ENCODE measurements at places on chromosomes 6 and 20.

DNA sequence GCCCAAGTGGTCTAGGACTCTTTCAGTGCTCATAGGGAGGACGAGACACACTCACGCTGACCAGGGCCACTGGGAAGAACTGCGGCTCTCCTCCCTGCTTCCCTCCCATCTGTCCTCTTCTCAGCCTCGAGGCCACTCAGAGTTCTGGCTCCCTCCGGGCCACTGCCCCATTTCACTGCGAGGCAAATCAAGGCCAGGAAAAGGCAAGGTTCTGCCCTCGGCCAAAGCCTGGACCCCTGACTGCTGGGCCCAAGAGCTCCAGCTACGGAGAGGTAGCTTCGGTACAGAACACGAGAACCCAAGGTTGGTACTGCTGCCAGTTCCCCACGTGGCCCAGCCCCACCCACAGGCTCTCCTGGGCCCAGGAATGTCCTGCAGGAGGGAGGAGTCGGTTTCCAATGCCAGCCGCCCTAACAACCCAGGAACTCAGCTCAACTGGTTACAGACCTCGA is 14.7 kb downstream of the PI16 start:
- DNase-seq: no peak

DNA sequence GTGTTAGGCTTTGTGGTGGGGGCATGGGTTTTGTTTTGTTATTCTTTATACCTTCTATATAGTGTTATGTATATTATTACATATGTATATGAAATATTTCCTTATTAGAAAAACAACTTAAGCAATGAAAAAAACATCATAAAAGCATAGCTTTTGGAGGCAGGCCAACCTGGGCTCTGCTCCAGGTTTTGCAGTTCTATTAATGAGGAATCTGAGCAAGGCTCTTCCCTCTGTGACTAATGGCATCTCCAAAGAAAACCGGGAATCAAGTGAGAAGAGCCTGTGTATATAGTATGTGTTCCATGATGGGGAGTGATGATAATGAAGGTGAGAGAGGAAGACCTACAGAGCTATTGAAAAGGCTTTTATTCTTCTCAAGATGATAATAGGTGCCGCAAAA is 291.1 kb downstream of the CLIC5 start:
- no peak for DNase-seq

- DNase-seq: no peak
These were observed 242.4 kb upstream of the MAP3K7 start for GRCh38 chr6:90829311-90829710.

- DNase-seq: peak; percentile 9
These were observed 39.0 kb downstream of the GMPR start for GRCh38 chr6:16277101-16277981.

DNA sequence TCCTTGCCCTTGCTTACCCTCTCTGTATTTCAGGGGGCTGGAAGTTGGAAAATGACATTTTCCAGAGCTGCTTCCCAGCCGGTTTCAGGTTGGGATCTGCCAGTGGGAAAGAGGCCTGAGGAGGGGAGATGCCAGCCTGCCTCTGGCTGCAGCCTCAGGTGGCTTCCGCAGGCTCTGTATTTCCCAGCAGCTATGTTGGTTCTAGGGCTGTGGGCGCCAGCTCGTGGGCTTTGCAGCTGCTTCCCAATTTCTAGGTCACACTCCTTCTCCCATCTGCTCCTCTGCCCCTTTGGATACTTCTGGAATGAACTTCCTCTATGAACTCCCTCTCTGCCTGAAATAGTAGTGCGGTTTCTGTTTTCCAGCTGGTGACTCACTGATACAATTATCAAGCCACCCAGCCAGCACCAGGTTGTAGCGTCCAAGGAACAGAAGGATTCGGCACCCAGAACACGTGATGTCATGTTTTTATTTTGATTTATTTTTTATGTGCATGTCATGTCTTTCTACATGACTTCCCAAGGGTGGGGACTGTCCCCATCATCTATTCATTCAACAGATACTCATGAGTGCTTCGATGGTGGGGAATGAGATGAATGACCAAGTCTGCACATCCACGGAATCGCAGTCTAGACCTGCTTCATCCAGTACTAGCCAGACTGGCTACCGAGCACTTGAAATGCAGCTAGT is 38.0 kb downstream of the TGM2 start:
- no peak for DNase-seq

GRCh38 chr20:53652090-53652858 is 58.6 kb upstream of the ZNF217 start:
- no peak for DNase-seq

- no peak for DNase-seq
These were observed 102.5 kb downstream of the OGFRL1 start for GRCh38 chr6:71391126-71391525.

DNA sequence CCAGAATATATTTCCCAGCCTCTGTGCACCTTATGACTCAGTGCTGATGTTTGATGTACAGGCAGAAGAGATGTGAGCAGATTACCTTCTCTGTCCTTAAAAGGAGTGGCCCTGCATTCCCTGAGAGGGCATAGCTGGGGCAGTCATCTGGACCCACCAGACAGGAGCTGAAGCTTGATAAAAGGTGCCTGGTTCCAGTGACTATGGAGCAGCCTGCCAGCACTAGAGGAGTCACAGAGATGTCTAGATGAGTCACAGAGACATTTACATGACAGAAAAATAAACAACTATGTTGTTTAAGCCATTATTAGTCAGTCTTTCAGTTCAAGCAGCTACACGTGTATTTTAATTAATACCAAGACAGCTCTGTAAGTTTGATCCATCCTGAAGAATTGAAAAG is 237.1 kb upstream of the MOCS1 start:
- no peak for DNase-seq

GRCh38 chr6:40710626-40711330 is 123.6 kb upstream of the LRFN2 start:
- no peak for DNase-seq

DNA sequence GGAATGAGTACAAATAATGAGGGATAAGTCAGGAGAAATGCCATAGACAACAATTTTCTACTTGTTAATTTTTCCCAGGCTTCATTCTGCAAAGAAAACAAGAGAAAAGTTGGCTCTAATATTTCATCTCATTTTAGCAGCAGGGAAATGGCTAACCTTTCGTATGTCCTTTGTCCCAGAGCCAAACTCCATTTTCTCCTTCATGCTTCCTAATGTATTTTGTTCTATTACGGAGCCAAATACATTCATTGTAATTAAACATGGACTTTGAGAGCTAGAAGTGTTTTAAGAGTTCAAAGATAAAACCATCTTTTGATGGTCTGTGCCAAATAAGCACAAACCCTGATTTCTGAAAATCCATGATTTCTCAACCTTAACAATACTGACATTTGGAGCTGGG is 136.9 kb downstream of the PTCHD4 start:
- DNase-seq: no peak

GRCh38 chr6:144316862-144317195 is 31.7 kb downstream of the UTRN start:
- no peak for DNase-seq

DNA sequence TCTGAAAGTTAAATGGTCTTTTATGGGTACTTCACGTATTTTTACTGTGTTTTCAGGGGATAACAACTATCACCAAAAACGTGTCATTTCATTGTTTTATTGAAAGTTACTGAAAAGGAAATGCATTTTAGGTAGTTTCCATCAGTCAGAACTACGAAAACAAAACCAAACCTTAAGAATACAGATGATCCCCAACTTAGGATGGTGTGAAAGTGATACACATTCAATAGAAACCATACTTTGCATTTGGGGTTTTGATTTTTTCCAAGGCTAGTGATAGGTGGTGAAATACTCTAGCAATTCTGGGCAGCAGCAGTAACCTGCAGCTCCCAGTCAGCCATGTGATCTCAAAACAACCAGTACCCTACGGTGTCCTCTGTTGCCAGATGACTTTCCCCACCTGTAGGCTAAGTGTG is 25.9 kb upstream of the EFHC1 start:
- DNase-seq: no peak

DNA sequence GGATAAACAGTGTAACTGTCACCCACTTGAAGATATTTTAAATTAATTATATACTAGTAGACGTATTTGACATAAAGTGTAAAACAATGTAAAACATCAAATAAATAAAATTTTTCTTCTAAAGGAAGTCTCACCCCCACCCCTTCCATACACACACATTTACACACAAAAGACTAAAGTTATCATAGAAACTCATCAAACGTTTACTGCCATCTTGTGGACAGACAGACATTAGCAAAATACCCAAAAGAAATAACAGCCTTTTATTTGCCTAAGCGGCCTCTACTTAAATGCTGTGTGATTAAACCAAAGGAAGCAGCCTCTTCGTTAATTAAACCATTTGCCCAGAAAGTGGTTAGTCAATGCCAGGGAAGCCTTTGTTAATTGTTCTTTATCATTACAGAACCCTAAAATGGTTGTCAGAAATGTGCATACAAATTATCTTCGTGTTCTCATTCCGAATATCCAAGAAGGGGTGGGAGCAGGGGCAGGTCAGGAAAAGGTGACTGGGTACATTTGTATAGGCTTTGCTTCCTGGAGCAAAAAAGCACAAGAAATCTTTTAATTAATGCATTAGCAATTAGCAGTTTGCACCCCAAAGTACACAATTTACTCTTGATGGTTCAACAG is 176.2 kb upstream of the SASH1 start:
- DNase-seq: no peak

- DNase-seq: no peak
These were observed at the start of gene SIRPB2 for GRCh38 chr20:1491281-1491840. Gene SIRPB2 (minus strand): TSS chr20:1491420. CDS start chr20:1491359, 61 bp downstream.

DNA sequence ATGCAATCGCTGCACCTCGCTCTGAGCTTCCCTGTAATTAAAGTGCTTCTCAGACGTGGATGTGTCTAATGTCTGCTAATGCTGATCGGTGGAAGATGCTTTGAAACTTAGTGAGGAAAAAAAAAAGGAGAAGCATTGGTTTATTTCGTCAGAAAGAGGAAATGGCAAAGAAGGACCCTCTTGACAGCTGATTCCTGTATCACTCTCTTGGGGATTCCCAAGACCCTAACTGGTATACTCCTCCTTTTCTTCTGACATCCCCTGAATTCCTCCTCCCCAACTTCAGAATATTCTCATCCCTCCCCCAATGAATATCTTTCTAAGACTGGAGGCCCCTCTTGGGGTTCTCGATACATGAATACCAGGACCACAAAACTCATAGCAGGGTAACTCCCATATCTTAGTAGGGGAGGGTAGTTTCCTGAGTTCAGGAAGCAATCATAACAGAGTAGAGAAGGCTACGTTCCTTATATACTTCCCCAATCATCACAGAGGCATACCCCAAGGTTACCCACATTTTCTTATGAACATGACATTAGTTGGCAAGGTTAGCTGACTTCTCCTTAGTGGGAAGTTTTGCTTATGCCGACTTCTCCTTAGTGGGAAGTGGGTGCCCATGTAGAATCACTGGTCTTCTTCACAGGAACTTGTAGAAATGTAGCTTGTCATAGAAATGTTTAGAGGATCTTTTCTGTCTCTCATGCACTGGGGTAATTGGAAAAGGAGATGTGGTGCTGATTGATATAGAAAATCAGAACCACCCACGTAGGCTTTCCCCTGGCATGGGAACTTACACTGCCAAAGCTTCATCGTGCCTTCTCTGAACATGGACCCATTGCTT is 63.8 kb upstream of the ATXN1 start:
- no peak for DNase-seq

- peak; percentile 47 for DNase-seq
These were observed 954 bp downstream of the HSD17B8 start for GRCh38 chr6:33205191-33206026.

DNA sequence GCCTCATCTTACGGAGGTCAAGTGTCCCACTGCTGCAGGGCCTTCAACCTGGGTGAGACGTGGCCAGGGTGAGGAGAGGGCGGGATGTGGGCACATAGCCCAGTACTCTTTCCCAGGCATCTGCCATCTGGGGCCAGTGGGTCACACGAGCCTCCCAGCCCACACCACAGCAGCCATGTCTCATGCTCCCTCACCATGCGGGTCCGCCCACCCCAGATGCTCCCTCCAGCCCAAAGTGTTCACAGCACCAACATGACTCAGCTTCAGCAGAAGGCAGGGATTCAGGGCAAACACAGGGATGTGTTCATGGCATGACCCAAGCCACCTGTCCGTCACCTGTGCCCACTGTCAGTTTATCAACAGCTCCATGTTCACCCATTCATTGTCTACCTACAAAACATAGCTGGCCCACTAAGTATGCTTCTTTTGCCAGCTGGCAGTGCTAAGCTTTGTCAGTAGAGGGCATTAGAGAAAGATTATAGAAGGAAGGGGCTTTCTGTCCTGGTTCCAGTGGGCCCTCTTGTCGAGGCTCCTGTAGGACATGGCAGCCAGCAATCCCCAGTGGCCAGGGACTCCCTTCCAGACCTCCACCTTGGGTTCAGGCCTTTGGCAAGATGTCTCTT is 109.2 kb downstream of the FOXF2 start:
- no peak for DNase-seq

GRCh38 chr6:47687432-47687831 is 10.9 kb upstream of the ADGRF4 start:
- no peak for DNase-seq

DNA sequence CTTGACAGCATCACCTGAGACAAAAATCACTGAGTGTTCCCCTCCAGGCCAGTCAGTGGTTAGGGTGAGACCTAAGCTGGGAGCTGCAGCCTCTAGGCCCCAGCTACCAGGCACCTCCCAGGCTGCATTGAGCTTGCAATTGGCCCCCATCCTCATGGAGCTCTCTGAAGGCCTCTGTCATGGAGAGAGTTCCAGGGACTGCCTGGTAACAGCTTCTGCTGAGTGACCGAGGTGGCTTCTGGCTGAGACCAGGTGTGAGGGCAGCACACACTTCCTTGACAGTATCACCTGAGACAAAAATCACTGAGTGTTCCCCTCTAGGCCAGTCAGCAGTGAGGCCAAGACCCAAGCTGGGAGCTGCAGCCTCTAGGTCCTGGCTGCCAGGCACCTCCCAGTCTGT is 283.0 kb downstream of the SMOC2 start:
- no peak for DNase-seq

DNA sequence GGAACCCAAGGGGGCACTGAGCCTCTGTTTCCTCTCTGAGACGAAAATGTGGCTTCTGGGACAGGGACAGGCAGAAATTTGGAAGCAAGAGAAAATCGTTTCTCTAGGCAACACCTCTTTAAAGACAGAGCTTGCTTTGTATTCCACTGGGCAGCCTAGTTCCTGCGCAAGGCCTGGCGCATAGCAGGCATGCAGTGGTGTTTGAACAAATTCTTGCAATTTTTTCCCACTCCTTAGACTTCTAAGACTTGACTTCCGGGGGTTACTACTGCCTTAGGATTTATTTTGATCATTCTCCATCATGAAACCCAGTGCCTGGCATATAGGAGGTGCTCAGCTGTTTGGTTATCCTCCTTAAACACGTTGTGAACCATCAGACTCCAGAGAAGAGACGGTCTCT is 249.0 kb upstream of the KCNG1 start:
- no peak for DNase-seq

- no peak for DNase-seq
These were observed 169.8 kb downstream of the ERMARD start for GRCh38 chr6:169921217-169921616.

GRCh38 chr6:87913974-87914373 is 133.7 kb upstream of the SPACA1 start:
- DNase-seq: no peak

- no peak for DNase-seq
These were observed 76.2 kb downstream of the CDH26 start for GRCh38 chr20:60034231-60035110.
